Activated naive CD8-positive, alpha-beta T cell treated with anti-CD3 and anti-CD28 coated beads for 36 hours (primary cell): ENCODE measurements at places on chromosomes 12 and 14.

DNA sequence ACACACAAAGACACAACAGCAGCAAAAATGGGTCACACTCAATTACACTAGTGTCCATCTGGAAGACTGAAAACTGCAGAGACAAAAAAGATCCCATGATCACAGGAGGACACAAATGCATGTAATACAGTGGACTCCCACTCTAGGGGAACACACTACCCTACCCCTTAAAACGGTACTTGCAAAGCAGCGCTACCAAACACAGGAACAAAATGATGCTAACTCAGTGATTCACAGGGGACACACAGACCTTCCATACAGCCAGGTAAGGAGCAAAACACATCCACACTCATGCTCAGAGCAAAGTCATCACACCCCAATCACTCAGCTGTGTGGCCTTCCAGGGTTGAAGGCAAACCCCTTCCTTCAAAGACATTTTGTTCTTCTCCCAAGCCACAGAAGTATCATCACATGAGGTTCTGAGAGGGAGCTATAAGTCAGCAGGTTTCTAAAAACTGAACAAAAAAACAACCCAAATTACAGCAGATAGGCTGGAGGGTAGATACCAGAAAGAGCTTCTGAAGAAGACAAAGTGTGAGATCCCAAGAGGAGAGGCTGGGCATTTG lies 14.8 kb downstream of the SMUG1 start:
- peaks cover 3% of the 10 kb centered on the region for H3K27me3 ChIP-seq
- no peak overlapping the region for H3K27ac ChIP-seq
- no peak for DNase-seq
- no peaks in the 10 kb centered on the region for H3K36me3 ChIP-seq
- H3K4me1 ChIP-seq: peaks cover 2% of the 10 kb centered on the region

GRCh38 chr14:37591941-37592481 lies 3.0 kb downstream of the FOXA1 start:
- no peak for DNase-seq
- peaks cover 88% of the 10 kb centered on the region for H3K27me3 ChIP-seq
- peaks cover 10% of the 10 kb centered on the region for H3K4me1 ChIP-seq

GRCh38 chr14:51304941-51305340 lies 64.9 kb downstream of the TMX1 start:
- H3K27me3 ChIP-seq: peaks cover 7% of the 10 kb centered on the region
- H3K36me3 ChIP-seq: no peaks in the 10 kb centered on the region
- H3K4me3 ChIP-seq: no peak overlapping the region
- DNase-seq: peak; percentile 3

GRCh38 chr12:11762723-11763326 lies 113.4 kb downstream of the ETV6 start:
- H3K27ac ChIP-seq: peak overlapping the region; percentile 75
- no peaks in the 10 kb centered on the region for H3K27me3 ChIP-seq
- no peak overlapping the region for H3K4me3 ChIP-seq
- DNase-seq: no peak
- peaks cover 73% of the 10 kb centered on the region for H3K4me1 ChIP-seq
- peaks cover 29% of the 10 kb centered on the region for H3K36me3 ChIP-seq

DNA sequence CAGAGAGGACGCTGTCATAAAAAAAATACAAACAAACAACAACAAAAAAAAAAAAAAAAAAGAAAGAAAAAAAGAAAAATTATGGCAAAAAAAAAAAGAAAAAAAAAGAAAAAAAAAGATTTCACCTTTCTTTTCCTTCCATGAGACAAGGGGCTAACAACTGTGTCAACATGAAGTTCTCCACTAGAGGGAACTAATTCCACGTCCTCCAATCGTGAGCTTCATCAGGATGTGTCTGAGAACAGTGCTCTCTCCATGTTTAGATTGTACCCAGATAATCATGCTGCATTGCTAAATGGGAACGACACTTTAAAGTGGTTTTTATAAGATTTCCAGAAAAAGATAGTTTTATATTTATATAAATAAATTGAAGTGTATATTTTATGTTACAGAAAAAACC lies 96.2 kb upstream of the PTPRB start:
- H3K27me3 ChIP-seq: peaks cover 7% of the 10 kb centered on the region
- H3K4me3 ChIP-seq: no peak overlapping the region
- no peak for DNase-seq
- no peaks in the 10 kb centered on the region for H3K36me3 ChIP-seq
- H3K27ac ChIP-seq: no peak overlapping the region
- H3K4me1 ChIP-seq: no peaks in the 10 kb centered on the region

DNA sequence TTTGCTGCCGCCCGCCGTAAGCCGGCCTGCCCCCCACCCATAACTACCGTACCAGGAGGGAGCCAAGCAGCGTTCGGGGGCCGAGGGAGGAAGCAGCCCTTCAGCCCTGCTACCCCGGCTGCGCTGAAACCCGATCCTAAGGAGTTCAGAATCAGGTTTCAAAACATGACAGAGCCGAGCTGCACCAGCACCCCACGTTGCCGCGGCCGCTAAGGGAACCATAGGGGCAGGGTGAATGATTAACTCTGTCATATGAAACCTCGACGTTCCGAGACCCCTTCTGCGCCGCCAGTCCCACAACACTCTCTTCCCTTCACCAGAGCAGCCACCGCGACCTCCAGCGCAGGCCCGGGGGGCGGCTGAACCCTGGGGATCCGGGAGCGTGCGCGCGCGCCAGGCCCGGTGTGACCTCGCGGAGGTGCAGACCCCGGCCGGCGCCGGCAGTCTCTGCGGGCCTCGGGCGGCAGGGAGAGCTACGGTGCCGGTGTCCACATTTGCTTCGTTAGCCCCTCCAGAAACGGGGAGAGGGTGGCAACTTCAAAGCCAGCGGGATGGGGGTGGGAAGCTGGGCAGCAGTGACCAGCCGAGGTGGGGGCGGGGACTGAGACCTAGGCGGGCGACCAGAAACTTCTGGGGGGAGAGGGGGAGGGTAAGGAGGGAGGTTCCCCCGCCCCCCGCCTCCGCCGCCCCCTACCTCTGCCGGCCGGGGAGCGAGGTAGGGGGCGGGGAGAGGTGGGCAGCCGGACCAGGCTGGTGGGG lies 1.6 kb downstream of the SIX4 start:
- DNase-seq: peak; percentile 34
- peak overlapping the region; percentile 81 for H3K4me3 ChIP-seq
- peaks cover 79% of the 10 kb centered on the region for H3K27me3 ChIP-seq
- H3K4me1 ChIP-seq: peaks cover 15% of the 10 kb centered on the region

- H3K4me1 ChIP-seq: peaks cover 42% of the 10 kb centered on the region
- H3K36me3 ChIP-seq: no peaks in the 10 kb centered on the region
- peaks cover 83% of the 10 kb centered on the region for H3K27me3 ChIP-seq
Observed at GRCh38 chr12:48980389-48980952, 2.3 kb downstream of the WNT1 start.

GRCh38 chr12:1760566-1761382 lies 59.6 kb upstream of the LRTM2 start:
- H3K27ac ChIP-seq: peak overlapping the region; percentile 69
- peaks cover 42% of the 10 kb centered on the region for H3K36me3 ChIP-seq
- H3K27me3 ChIP-seq: no peaks in the 10 kb centered on the region
- H3K4me1 ChIP-seq: peaks cover 19% of the 10 kb centered on the region

DNA sequence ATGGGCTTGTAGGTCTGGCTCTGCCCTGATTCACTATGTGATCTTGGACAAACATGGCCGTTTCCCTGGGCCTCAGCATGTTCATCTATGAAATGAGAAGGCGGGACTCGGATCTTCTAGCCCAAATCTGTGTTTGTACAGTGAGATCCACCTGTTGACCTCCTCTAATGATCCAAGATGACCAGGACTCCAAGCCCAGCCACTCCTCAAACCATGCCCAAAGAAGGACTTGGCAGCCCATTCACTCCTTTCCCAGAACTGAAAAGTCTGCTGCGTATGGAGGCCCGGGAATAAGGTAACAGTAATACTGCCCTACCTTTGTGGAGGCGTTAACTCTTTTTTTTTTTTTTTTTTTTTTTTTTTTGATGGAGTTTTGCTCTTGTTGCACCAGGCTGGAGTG lies 39.9 kb downstream of the APPL2 start:
- peaks cover 3% of the 10 kb centered on the region for H3K36me3 ChIP-seq
- H3K4me1 ChIP-seq: no peaks in the 10 kb centered on the region
- H3K27me3 ChIP-seq: no peaks in the 10 kb centered on the region
- no peak for DNase-seq
- H3K4me3 ChIP-seq: no peak overlapping the region
- no peak overlapping the region for H3K27ac ChIP-seq

GRCh38 chr14:95463171-95463901 lies 53.1 kb downstream of the SYNE3 start:
- H3K4me3 ChIP-seq: peak overlapping the region; percentile 32
- peak overlapping the region; percentile 60 for H3K27ac ChIP-seq
- peaks cover 71% of the 10 kb centered on the region for H3K4me1 ChIP-seq
- no peak for DNase-seq
- H3K27me3 ChIP-seq: no peaks in the 10 kb centered on the region

GRCh38 chr12:81573228-81573627 lies 185.9 kb downstream of the PPFIA2 start:
- no peaks in the 10 kb centered on the region for H3K27me3 ChIP-seq
- H3K4me3 ChIP-seq: no peak overlapping the region
- no peaks in the 10 kb centered on the region for H3K36me3 ChIP-seq
- no peaks in the 10 kb centered on the region for H3K4me1 ChIP-seq

- H3K27ac ChIP-seq: no peak overlapping the region
- H3K27me3 ChIP-seq: no peaks in the 10 kb centered on the region
- no peak for DNase-seq
- H3K36me3 ChIP-seq: no peaks in the 10 kb centered on the region
Observed at GRCh38 chr12:58695263-58695662, 225.0 kb downstream of the LRIG3 start.

DNA sequence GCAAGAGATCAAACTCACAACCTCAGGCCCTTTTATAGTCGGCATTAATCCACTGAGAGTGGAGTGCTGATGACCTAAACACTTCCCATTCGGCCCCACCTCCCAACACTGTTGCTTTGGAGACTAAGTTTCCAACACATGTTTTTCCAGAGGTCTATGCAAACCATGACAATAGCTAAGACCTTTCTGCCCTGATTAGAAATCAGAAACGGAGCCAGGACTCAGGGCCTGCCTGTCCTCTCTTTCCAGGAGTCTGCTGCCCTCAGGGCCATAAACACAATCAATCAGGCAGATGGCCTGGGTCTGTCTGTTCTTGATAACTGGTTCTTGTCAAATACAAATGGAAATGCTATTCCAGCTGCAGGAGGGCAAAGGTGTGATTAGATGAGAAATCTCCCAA lies 97.2 kb upstream of the PSMC1 start:
- H3K27me3 ChIP-seq: peaks cover 17% of the 10 kb centered on the region
- no peak overlapping the region for H3K4me3 ChIP-seq
- no peak for DNase-seq
- H3K27ac ChIP-seq: no peak overlapping the region
- H3K4me1 ChIP-seq: no peaks in the 10 kb centered on the region

DNA sequence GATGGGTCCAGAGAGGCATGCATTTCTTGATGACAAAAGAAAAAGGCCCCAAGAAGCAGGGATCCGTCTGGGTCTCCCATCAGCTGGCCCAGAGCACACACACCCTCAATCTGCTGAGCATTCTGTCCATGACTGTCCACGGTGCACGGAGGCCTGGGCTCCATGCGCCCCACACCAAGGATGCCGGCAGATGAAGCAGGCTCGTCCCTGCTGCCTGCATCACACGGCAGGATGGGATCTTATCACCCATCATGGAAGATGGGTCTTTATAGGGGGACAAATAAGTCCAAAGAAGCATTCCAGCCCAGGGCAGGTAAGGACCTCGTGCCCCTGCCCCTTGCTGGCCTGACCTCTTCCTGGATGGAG lies 59.7 kb downstream of the PRIMA1 start:
- no peak for DNase-seq
- H3K4me1 ChIP-seq: no peaks in the 10 kb centered on the region
- H3K4me3 ChIP-seq: no peak overlapping the region
- H3K27ac ChIP-seq: no peak overlapping the region

GRCh38 chr12:18747895-18748294 lies 10.0 kb downstream of the CAPZA3 start:
- no peaks in the 10 kb centered on the region for H3K27me3 ChIP-seq
- no peak for DNase-seq
- no peaks in the 10 kb centered on the region for H3K4me1 ChIP-seq
- H3K27ac ChIP-seq: no peak overlapping the region
- no peaks in the 10 kb centered on the region for H3K36me3 ChIP-seq
